NCI-H187 (cell line): ENCODE measurements at places on chromosomes 7 and 10.

- DNase-seq, result no peak
Measured at GRCh38 chr7:139115104-139115503, 5.6 kb upstream of the ZC3HAV1 start.

GRCh38 chr10:88062385-88062784 is 199.0 kb downstream of the PTEN start:
- DNase-seq, result no peak

DNA sequence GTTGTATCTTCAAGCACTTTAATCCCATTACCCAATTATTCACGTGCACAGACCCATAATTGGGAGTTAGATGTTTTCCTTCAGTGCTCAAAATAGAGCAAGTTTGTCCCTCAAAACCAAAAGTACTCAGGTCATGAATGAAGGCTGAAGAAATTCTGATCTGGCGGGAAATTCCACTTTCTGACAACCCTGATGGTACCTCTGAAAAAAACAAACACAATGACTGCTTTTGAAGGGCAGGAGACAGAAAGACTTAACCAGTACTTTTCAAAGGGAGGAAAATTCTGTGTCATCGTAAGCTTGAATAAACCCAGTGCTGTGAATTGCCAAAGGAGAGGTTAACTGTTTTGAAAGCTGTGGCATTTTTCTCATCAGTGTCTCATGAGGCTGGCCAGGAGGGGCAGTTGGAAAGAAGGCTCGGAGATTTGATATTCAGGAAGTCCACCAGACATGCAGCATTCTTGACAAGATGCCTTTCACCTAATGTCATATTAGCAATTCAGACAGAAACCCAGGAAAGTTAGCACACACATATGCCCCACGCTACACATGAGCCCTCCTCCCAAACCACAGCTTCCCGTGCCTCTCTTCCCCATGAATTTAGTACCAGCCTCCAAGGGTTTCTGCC is 347.0 kb downstream of the KCNMA1 start:
- no peak for DNase-seq

- no peak for DNase-seq
Measured at GRCh38 chr7:143361552-143362130, 872 bp downstream of the FAM131B start.

DNA sequence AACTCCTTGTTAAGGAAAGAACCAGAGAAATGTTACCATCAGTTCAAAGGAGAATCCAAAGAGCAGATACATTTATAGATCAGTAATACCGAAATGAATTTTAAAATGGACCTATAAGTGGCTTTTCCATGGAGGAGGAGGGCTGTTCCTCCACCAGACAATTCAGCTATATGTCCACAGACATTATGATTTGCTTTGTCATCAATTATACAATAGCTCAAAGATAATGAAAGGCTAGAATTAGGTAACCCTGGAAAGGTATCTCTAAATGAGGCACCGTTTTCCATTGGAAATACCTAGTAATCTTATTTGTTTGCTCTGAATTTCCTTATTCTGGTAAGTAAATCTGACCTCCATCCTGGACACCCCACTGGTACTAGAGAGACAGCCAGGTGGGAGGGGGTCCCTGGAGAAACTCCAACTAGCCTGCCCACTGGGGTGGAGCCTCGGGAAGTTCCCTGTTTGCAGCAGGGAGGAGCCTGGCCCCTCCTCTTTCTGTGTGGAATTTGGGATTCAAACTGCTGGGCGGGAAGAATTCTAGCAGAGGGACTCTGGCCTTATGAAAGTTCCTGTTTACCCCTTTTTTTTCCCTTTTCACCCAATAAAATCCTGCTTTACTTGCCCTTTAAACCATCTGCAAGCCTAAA is 218.0 kb downstream of the PHF14 start:
- no peak for DNase-seq
